CD4-positive, alpha-beta T cell treated with Interleukin-4 for 4 hours (primary cell): ENCODE measurements at places on chromosomes 12 and 14.
A peak's percentile ranks its signal among the peaks of the same experiment; 100 is the strongest.

GRCh38 chr12:45302621-45303369 lies 86.9 kb downstream of the ANO6 start:
- DNase-seq, result no peak

GRCh38 chr14:33134162-33134561 lies 195.5 kb downstream of the NPAS3 start:
- DNase-seq, result no peak

DNA sequence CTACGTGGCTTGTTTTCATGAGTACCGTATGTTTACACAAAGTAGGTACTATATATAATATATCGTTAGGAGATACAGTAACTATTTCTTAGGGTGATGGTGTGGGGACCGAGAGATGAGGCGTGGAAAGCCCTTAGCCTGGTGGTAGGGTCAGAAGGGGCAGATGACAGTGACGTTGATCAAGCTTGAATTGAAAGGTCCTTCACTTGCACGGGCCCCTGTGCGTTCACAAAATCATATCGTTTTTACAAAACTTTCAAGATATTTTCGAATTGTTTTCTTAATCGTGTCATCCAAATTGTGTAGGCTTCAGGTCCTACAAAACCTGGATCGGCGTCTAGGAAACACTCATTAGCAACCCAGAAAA lies 881 bp upstream of the SOS2 start:
- no peak for DNase-seq

GRCh38 chr14:104383996-104384775 lies 195.4 kb upstream of the C14orf180 start:
- no peak for DNase-seq

DNA sequence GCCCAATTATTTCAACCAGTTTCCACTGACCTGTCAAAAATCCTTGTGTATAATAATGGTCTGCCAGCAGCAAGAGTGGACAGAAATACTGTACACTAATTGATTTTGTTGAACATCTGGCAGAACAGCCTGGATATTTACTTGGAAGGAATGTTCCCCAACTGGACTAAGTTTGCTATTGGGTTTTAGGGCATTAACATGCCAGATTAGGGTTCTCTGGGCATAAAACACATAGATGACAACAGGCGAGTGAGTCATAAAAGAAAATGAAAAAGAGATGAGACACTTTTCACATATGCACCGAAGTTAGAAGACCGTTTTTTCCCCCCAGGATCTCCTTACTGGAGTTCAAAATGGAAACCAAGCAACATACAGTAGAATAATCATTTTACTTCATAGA lies 236.3 kb upstream of the NAV3 start:
- DNase-seq, result no peak

DNA sequence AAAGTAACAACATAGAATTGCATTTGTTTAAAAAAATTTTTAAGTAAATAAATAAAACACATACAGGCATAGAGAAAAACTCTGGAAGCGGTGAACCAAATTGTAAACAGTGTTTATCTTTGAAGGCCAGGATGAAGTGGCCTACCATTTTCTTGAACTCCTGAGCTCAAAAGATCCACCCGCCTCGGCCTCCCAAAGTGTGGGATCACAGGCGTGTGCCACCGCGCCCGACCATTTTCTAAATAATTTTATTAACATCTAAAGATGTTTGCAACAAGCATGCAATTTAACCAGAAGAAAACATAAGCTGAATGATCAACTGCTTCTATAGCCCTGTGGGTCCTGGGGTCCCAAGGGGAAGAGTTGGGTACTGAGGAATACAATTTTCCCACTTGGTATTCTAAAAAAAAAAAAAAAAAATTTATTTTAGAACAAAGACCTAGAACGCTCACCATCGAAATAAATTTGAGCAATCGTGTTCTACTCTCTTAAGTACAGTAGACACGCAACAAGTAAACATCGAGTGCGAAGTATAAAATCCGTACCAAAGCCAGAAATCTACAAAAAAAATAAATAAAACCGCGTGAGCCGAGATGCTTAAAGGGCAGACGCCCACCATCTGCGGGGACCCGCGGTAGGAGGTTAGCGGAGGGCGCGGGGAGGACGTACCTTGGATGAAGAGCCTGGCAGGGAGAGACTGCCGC lies 484 bp downstream of the MIS18BP1 start:
- no peak for DNase-seq

- DNase-seq, result no peak
These were observed 175.3 kb downstream of the PHLDA1 start for GRCh38 chr12:75856235-75856634.

DNA sequence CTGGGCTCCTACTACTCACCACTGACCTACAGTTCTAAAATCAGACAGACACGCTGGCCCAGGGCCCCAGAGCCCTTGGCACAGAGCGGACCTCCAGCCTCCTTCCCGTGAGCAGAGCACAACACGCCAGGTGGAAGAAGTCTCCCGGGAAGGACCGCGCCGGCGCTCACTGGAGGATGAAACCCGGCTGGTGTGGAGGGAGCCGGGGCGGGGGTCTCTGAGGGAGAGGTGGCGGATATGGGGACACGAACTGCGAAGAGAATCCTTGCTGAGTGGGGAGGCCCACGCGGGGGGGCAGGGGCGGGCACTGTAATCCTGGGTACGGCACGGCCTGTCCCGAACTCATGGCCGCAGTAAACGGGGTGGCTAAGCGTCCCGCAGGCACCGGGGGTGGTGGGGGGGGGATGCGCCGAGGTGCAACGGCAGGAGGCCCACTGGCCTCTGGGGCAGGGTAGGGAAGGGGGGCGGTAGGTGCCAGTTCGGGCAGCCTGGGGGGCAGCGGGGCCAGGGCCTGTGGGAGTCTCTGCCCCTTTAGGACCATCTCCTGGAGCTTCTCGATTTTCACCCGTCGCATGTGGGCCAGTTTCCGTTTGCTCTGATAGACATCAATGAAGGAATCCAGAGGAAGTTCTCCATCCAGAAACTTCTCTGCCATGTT lies 28.8 kb downstream of the VPS37B start:
- no peak for DNase-seq

- no peak for DNase-seq
These were observed 163.3 kb downstream of the TMEM121 start for GRCh38 chr14:105689722-105690121.

DNA sequence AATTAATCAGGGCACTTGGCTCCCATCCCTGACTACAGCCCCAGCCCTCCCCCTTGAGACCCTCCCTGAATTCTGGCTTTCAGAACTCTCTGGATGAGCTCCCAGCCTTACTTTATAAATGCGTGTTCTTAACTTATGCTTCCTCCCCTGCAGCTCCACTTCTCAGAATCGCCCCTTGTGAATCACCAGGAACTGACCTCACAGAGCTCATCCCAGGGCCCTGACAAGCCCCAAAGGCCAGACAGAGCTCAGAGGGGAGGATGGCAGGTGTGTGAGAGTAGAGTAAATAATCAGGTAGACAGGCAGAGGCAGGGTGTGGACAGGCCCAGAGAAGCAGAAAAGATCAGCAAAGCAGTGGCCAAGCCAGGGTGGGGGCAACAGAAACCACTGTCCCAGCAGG lies 68.2 kb upstream of the FOXN3 start:
- DNase-seq, result no peak

- no peak for DNase-seq
These were observed 222.3 kb downstream of the PTPRO start for GRCh38 chr12:15544589-15544988.

DNA sequence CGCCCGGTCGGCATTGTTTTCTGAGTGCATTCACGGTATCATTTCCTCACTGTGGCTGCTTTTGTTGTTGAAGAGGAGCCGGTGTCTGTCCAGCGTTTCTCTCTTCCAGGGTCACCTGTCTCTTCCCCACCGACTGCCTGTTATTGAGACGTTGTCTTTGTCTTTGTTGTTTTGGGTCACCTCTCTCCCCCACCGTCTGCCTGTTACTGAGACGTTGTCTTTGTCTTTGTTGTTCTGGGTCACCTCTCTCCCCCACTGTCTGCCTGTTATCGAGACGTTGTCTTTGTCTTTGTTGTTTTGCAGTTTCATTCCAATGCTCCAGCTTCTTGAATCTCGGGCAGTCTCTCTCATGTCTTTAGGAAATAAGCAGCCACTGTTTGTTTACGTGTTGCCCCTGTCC lies 69.9 kb downstream of the DDX51 start:
- no peak for DNase-seq

- no peak for DNase-seq
These were observed 74.3 kb upstream of the PLEKHG7 start for GRCh38 chr12:92628476-92628875.

DNA sequence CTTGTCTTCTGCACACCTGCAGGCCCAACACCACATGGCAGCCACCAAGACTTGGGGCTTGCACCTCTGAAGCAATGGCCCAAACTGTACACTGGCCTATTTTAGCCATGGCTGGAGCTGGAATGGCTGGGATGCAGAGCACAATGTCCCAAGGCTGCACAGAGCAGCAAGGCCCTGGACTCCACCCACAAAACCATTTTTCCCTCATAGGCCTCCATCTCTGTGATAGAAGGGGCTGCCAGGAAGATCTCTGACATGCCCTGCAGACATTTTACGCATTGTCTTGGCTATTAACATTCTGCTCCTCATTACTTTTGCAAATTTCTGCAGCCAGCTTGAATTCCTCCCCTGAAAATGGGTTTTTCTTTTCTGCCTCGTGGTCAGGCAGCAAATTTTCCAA lies 22.1 kb downstream of the ATXN7L3B start:
- DNase-seq, result no peak

GRCh38 chr14:87971010-87971409 lies 22.0 kb downstream of the GALC start:
- no peak for DNase-seq

DNA sequence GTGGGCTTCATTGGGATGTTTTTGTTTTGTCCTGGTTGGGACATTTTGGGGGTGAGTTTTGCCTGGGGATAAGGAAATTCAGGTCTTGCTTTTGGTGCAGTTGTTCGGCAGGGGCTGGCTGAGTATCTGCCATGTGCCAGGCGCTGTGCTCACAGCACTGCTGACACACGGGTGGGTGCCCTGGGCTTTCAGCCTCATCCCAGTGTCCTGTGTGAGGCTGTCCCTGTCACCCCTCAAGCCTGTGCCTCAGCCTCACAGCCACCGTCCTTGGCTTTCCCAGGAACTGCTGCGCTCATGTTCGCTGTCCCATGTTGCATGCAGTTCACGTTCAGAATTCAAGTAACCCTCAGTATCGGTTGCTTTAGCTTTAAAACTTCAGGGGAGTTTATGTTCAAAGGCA lies 24.9 kb downstream of the XRCC3 start:
- DNase-seq, result no peak

GRCh38 chr12:98635657-98636323 lies 8.8 kb downstream of the IKBIP start:
- DNase-seq, result no peak

- DNase-seq, result no peak
These were observed 145.1 kb downstream of the PPM1H start for GRCh38 chr12:62789851-62790250.

- no peak for DNase-seq
These were observed 13.6 kb upstream of the FOXJ2 start for GRCh38 chr12:8018666-8019581.

- no peak for DNase-seq
These were observed 144.6 kb downstream of the TPH2 start for GRCh38 chr12:72082986-72083820.

DNA sequence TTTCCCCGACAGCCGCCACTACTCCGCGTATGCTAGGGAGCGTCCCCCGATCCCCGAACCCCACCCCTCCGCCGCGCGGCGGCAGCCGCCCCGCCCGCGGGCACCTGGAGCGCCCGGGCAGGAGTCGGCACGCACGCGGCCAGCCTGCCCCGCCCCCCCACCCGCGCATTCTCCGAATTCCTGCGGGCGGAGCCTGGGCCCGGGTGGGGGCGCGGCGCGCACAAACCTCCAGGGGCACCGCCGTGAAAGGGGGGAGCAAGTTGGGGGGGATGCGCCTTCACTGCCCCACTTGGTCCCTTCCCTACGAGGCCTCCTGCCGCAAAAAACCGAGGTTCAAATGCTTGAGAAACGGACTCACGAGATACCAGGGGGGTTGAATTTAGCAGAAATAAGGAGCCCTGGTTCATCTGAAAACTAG lies 1.7 kb downstream of the AJUBA start:
- no peak for DNase-seq

DNA sequence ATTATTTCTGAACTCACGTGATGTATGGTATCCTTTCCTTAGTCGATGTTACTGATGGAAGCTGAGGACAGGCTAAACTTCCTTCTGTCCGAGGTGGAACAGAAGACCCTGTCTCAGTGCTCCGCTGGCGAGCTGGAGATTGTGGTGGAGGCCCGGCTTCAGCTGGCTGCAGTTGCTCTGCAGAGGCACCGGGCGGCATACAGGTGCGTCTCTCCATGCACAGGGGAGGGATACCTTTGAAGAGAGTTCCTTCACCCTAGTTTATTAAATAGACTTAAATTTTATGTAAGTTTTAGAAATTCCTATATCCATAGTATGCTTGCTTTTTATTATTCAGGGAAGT lies 186.7 kb upstream of the NEDD1 start:
- peak; percentile 22 for DNase-seq

GRCh38 chr14:50225067-50225973 lies 6.1 kb downstream of the SOS2 start:
- no peak for DNase-seq

- DNase-seq, result no peak
These were observed 19.6 kb downstream of the ASB2 start for GRCh38 chr14:93956514-93957332.

- no peak for DNase-seq
These were observed 67.5 kb downstream of the B4GALNT3 start for GRCh38 chr12:527241-527640.

DNA sequence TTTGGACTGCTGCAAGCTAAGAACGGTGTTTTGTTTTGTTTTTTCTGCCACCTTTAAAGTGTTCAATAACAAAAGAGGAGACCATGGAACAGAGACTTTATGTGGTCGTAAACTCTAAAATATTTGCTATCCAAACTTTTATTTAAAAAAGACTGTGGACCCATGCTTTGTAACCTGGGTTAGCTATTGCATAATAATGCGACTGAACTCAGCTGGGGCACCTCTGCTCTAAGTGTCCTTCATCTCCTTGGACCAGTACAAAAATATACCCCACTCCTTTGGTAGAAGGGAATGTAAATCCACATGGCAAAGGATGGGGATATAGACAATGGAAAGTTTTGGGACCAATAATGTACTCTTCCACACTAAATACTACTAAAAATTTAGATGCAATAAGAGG lies 65.5 kb downstream of the GPATCH2L start:
- DNase-seq, result no peak
